Stimulated activated CD4-positive, alpha-beta T cell treated with anti-CD3 and anti-CD28 coated beads, TNF-alpha, amount 100 ng/mL, for 1 hour (primary cell): ENCODE measurements at places on chromosomes 12 and 14.

DNA sequence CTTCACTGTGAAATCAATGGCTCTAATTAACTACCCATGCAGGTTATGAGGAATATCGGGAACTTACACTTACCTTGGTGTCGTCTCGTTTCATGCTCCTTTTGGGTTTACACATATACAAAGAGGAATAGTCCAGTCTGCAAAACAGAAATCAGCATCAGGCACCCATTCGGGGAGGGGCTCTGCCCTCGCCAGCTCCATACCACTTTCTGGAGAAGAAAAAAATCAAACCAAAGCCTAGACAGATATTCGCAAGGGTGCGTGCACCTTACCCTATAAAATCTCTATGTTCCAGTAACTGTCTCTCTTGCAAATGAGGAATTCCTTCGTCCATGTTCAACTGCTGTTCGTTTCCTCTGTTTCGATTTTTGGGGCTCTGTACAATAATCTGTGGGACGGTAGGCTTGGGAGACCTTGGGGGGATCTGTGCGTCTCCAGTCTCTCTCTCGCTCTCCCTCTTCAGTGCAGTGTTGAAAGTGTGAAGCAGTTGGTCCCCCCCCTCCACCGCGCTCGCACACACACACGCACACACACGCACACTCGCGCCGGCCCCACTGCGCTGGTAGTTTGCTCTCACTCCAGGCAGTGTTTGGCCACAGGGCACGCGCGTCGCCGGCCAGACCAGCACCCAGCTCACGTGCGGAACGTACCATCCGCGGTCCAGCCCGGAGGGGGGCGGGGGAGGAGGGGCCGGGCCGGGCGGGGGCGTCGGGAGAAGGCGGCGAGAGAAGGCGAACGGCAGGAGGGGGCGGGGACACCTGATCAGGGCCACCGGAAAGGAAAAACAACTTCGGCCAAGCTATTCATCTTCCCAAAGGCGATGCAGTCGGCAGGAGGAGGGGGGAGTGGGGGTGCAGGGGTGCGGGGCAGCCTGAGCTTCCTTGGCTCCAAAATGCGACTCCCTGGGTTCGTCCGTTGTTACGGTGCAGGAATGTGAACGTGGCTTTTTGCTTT is at the start of gene BHLHE41:
BHLHE41 (minus strand) TSS at position 592 of the 954 bp plus-strand sequence; CDS start at position 334, 258 bp downstream.
- DNase-seq, result no peak

GRCh38 chr12:1948883-1949282 is 30.4 kb upstream of the CACNA2D4 start:
- DNase-seq, result no peak

DNA sequence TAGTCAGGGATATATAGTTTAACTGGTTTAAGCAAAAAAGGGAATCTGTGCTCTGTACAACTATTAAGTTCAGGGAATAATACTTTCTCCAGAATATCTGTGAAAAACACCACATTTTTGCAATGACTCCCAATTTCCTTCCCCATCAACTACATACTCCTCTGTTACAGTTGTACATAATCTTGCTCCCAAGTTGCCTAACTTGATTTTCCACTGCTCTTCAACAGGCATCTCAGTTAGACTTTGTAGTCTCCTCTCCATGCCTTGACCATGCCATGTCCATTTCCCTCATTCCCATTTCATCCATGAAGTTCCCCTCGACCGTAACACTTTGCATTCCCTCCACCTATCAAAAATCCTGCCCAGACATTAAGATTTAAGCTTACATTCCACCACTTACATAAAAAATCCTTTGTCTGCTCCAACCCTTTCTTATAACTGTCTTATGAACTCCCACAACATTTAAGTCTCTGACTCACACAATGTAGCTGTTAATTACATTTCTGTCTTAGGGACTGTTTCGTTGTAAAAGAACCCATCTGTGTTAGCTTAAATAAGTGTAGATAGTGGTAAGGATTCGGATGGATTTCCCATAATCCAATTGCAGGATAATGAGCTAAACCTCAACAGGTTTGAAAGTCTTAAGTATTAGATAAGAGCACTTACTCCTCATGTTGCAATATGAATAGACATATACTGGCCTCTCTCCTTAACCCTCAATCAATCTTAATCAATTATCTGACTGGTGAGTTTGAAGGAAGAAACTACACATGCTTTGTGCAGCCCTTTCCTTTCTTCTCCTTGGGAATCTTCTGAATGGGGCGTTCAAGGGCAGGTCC is 156.5 kb downstream of the PAWR start:
- no peak for DNase-seq

GRCh38 chr12:108712165-108712924 is 19.0 kb downstream of the CORO1C start:
- no peak for DNase-seq

DNA sequence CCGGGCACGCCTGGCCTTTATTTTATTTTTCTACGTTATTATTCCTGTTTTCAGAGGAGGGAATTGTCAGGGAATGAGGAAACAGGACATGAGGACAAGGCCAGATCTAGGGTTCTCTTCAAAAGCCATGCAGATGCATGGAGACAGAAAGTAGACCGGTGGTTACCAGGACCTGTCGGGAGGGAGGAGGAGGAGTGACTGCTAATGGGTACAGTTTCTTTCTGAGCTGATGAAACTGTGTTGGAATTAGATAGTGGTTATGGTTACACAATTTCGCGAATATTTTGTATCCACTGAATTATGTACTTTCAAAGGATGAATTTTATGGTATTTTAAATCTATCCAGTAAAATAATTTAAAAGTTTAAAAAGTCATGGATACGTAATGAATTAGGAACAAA is 11.3 kb downstream of the ZNF839 start:
- DNase-seq, result no peak
